ENCODE measurements at places on chromosomes 1 and 21. TPM values are rescaled to one million over a fixed set of nuclear protein-coding genes. Genes with fewer than 3 reads are reported as not detected.

NBPF8 gene
- 31.6 TPM for total RNA-seq

ADORA3 gene
- 0.11 TPM for total RNA-seq

SPRR1B gene
- not detected for total RNA-seq

OLIG2 gene
- not detected for total RNA-seq

SLC2A5 gene
- not detected for total RNA-seq

MTF2 gene
- total RNA-seq, result 69.7 TPM

AADACL4 gene
- not detected for total RNA-seq

FLVCR1 gene
- total RNA-seq, result 9.1 TPM

FMO1 gene
- total RNA-seq, result not detected

ZNF648 gene
- 0.12 TPM for total RNA-seq

ZFP69B gene
- 6.9 TPM for total RNA-seq

PTPRU gene
- not detected for total RNA-seq

ANGPTL1 gene
- not detected for total RNA-seq

GNG4 gene
- total RNA-seq, result 0.70 TPM

OR2G6 gene
- total RNA-seq, result not detected

NTNG1 gene
- total RNA-seq, result 0.25 TPM

COL6A2 gene
- total RNA-seq, result 11.9 TPM

ATXN7L2 gene
- total RNA-seq, result 11.5 TPM

ILDR2 gene
- 10.2 TPM for total RNA-seq

NPR1 gene
- total RNA-seq, result not detected

Measured in activated naive CD4-positive, alpha-beta T cell treated with anti-CD3 and anti-CD28 coated beads, Interleukin-2, amount 50 U/mL, for 72 hours (primary cell).